ENCODE measurements at places on chromosomes 2 and 18.

DNA sequence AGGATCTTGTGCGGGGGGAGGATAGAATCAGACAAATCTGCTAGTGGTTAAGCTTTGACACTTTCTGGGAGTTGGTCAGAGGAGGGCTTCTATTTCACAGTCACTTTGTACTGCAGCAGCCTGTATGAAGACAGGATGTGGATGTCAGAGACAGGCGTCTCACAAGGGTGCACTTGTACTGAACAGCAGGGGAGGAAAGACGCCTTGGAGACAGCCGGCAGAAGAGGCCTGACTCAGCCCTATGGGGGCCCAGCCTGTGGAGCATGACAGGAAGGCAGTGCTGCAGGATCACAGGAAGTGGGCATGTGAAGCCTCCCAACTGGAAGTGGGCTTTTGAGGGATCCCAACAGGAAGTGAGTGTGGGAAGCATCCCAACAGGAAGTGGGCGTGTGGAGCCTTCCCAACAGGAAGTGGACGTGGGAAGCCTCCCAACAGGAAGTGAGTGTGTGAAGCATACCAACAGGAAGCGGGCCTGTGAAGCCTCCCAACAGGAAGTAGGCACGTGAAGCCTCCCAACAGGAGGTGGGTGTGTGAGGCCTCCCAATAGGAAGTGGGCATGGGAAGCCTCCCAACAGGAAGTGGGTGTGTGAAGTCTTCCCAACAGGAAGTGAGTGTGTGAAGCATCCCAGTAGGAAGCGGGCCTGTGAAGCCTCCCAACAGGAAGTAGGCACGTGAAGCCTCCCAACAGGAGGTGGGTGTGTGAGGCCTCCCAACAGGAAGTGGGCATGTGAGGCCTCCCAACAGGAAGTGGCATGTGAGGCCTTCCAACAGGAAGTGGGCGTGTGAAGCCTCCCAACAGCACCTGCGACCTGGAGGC lies 212.3 kb downstream of the SNTG2 start:
- DNase-seq: no peak

DNA sequence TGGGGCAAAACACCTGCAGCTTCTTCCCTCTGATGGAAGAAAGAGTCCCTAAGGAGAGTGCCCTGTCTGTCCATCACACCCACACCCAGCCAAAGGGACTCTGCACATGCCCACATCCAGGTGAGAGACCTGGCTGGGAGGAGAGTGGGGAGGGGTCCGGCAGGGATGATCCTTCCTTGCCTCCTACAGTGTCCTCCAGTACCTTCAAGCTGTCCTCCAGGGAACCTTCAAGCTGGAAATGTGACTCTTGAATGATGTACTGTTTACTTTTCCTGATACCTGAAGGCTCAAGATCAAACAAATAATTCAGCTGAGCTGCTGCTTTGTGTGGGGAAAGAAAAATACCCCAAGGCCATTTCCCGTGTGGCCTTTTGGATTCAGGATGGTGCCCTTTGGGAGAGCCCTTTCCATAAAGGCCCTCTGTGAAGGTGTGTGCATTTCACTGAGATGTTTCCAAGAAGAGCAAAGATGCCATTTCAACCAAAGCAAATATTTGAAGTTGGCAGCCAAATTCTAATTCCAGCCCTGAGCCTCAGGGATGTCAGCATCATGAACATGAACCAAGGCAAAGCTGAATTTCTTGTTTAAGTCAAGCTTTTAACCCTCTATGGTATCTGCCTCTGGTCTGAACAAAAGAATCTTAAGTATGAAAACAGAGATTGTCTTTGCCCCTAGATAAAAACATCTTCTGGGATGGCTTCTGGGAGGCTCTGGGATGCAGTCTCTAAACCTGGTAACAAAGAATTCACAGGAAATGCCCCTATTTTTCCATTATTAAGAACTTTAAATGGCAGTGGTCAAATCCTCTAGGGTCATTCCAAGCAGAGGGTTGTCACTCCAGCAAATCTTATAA lies 11.1 kb downstream of the EVA1A start:
- DNase-seq: no peak

DNA sequence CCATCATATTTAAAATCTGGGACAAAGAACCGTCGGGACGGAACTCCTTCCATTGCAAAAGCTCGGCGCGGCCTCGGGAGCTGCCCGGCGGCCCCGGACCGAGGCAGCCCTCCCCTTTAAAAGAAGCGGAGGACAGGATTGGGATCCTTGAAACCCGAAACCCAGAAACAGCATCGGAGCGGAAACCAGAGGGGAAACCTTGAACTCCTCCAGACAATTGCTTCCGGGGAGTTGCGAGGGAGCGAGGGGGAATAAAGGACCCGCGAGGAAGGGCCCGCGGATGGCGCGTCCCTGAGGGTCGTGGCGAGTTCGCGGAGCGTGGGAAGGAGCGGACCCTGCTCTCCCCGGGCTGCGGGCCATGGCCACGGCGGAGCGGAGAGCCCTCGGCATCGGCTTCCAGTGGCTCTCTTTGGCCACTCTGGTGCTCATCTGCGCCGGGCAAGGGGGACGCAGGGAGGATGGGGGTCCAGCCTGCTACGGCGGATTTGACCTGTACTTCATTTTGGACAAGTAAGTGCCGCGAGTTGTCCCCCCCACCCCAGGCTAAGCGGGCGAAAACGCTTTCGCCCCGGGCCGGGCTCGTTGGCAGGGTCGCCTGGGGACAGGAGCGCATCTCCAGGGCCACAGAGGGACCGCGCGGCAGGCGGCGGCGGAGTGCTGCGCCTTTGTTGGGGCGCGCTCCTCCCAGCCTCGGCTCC lies at the start of gene ANTXR1:
Gene ANTXR1 (plus strand): TSS at position 38 of the 698 bp plus-strand sequence. CDS start 321 bp downstream, at position 359.
- DNase-seq: no peak

DNA sequence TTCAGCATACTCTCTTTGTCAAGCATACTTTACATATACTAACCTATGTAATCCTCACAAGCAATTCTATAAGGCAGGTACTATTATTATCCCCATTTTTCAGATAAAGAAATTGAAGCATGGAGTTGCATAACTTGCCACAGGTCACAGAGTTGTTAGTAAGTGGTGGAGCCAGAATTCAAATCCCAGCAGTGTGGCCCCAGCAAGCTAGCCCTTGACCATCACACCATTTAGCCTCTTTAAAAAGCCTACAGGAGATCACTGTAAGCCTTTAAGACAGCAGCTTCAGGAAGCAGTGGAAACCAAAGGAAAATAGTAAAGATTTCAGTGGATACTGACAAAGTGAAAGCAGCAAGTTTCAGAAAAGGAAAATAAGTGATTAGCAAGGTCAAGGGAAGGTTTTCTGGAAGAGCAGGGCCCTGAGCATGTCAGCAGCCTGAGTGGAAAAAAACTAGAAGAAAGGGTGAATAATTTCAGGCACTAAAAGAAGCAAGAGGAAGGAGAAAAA lies 11.7 kb downstream of the B4GALT6 start:
- DNase-seq: no peak

DNA sequence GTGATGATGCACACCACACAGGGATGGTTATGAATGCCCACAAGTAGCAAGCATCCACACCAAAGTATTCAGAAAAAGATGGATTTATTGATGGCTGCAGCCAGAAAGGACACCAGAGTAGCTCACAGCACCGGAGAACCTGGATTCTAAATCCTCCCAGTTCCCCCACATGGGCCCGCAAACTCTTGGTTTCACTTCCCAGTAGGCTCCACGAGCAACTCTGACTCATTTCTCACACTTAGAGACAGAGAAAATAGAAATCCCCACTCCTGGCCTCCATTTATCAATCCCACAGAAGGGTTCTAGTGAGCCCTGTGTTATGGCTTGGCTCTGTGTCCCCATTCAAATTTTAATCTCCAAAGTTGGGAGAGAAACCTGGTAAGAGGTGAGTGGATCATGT lies 426.7 kb upstream of the MYT1L start:
- no peak for DNase-seq

DNA sequence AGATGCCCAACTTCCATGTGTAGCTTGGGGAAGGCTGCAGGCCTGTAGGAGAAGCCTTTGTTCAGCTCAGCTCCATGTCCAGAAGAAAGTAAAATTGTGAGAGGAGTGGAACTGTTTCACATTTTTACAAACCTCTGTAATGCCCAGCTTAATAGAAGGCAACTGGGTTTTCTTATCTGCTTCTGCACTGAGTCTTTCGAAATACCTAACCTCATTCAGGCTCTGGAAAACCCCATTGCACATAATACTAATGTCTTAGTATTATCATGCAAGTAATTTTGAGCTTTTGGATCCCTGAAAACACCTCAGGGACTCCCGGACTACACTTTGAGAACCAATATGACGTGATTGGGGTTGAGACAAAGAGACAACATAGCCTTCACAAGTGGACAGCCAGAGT lies 5.8 kb downstream of the SMIM21 start:
- no peak for DNase-seq

GRCh38 chr2:28273751-28274150 lies 118.9 kb upstream of the FOSL2 start:
- DNase-seq: no peak

- DNase-seq: no peak
Observed at GRCh38 chr2:51782921-51783765, 751.2 kb upstream of the NRXN1 start.

DNA sequence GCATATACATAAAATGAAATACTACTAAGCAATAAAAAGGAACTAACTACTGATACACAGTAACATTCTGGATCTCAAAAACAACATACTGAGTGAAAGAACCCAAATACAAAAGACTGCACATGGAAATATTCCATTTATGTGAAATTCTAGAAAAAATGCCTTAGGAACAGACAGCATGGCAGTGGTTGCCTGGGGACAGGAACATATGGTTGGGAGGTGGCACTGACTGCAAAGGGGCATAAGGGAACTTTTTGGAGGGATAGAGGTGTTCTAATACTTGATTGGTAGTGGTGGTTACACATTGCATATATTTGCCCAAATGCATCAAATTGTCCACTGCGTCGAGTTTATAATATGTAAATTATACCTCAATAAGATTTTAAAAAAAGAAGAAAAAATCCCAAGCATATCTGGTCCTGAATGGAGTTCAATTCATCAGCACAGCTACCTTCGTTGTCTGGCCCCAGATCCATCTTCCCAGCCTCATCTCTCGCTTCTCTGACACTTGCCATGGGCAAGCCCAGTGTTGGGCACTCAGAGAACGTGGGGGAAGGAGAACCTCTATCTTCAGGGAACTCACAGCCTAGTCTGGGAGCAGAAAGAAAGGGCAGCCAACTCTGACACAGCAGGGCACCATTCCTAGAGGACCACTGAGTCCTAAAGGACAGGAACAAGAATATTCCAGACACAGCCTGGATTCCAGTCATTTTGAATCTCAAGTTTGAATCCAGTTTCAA lies 8.6 kb upstream of the SMAD4 start:
- no peak for DNase-seq

DNA sequence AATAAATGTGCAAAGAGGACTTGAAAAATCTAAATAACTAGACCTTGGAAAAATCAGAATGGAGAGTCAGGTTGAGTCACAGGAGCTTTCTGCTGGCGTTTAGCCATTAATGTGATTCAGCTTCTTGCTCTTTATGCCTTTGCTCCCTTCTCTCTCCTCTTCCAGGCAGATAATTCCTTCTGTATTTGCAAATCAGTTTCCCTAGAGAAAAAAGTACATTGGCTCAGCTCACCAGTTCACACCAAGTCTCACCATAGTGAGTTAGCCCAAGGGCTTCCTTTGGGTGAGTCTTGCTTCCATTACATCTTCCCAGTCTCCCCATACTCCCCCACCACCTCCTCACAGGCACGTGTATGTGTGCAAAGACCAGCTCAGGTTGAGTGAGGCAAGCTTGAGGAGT lies 73.6 kb downstream of the CYBRD1 start:
- DNase-seq: no peak

DNA sequence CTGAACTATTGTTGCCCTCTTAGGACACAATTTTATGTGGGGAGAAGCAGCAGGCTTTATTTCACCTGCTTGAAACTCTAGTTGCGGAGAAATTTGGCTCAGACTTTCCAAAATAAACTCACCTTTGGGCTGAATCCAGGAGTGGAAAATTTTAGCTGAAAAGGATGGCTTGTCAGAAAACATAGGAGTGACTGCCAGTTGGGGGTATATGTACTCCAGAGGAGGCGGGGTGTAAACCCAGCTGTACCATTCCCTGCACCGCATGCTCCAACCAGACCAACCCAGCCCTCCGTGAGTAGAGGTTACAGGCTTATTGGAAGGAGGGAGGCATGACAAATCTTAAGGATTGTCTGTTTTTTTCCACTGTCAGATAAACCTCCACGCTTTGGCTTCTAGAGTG lies 53.8 kb downstream of the PRKCE start:
- no peak for DNase-seq

GRCh38 chr2:99898336-99899048 lies 243.9 kb downstream of the AFF3 start:
- no peak for DNase-seq

DNA sequence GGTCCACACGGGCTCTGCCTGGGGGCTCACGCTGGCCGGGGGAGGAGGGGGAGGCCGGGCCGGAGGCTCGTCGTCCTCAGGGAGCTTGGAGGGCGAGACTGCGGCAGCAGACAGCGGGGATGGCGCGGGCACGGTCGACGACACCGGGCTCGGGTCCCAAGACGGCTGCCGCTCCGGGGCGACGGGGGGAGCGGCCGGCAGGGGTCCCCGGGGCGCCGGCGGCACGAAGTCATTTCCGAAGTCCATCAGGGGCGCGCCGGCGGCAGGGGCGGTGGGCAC lies 491 bp downstream of the RTN4 start:
- DNase-seq: no peak

DNA sequence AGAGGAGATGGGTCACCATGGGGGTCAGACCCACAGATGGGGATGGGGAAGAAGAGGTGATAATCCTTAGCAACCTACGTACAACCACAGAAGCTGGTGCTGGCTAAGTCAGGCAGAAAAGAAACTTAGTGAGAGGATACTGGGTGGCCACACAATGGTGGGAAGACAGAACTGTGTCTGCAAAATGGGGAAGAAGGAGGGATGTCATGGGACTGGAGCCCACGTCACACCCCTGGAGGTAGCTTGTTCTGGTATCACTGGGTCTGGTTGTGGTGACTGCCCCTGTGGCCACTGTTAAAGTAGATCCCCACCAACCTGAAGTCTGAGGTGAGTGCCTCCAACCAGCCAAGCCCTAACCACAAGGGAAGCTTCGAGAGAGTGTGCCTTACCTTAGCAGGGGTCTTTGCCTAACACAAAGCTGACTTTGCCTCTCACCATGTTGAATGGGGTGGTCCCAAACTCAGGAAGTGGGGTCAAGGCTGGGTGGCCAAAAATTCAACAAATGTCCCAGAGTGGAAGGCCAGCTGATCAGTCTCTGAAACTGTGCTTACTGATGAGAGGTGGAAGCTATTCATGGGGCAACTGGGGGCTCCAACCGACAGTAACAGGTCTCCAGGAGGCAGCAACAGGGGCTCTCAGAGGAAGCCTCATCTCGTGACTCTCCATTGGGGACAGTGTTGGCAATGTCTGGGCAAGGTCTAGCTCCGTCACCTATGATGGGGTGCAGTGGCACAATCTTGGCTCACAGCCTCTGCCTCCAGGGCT lies 64.8 kb upstream of the SLC1A4 start:
- no peak for DNase-seq
